MV-4-11 (cell line): ENCODE measurements at places on chromosomes 4 and X.
A peak's percentile ranks its signal among the peaks of the same experiment; 100 is the strongest.

GRCh38 chrX:24553011-24553410 lies 87.9 kb downstream of the PDK3 start:
- no peak for DNase-seq

GRCh38 chr4:19492606-19493005 lies 759.1 kb upstream of the SLIT2 start:
- no peak for DNase-seq

DNA sequence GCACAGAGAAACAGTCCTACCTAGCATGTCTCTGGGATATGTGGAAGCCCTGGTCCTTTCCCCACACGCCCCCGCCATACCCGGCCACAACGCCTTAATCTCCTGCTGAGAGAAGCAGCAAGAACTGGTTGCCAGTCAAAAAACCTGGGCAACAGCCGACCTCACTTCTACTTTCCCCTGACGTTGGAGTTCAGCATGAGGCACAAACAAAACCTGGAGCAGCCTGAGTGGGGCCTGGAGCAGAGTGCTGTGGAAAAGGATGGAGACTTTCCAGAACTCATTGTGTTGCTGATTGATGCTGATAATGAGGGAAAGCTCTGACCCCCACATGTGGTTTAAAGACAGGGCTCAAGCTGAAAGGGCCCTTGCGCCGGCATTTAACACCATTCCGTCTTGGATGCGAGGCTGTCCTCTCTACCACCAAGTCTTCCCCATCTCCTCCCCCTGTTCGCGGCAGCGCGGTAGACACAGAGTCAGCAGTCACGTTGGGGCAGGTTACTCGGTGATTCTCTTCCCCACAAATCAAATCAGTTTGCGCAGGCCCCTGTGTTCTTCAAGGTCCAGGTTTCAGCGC lies 666 bp downstream of the CCDC158 start:
- DNase-seq = no peak

- DNase-seq = no peak
Observed at GRCh38 chr4:683982-684622, 4.8 kb downstream of the SLC49A3 start.

GRCh38 chrX:102651242-102652011 lies at the start of gene GPRASP1:
TSS of gene GPRASP1 (plus strand) at chrX:102651483. CDS start at chrX:102653914, 2,431 bp downstream.
- DNase-seq = no peak

DNA sequence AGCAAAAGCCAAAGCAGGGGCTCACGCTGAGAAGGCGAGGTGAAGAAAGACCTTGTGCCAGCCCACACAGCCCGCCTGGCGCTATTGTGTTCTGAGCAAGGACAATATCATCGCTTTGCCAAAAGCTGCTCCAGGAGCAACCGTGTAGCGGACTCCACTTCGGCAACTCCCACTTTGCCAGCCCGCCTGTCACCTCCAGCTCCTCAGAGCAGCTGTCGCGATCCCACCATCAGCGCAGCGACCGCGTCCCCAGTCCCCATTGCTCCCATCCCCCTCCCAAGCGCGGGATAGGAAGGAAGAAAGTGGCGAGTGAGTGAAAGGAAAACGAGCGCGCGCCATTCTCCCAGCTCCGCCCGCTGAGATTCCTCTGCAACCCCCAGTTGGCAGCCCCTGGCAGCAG lies 759 bp downstream of the ZC4H2 start:
- no peak for DNase-seq

- no peak for DNase-seq
Observed at GRCh38 chr4:5036239-5036638, 15.0 kb upstream of the STK32B start.

DNA sequence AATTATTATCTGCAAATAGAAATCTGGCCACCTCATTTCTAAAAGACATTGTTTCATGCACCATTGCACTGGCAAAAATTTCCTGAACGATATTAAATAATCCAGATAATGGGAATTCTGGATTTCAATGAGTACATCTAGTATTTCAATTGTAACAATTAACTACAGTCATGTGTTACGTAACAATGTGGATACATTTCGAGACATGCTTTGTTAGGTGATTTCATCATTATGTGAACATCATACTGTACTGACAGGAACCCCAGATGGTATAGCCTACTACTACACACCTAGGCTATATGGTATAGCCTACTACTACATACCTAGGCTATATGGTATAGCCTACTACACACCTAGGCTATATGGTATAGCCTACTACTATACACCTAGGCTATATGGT lies 14.8 kb downstream of the LAMTOR3 start:
- no peak for DNase-seq

DNA sequence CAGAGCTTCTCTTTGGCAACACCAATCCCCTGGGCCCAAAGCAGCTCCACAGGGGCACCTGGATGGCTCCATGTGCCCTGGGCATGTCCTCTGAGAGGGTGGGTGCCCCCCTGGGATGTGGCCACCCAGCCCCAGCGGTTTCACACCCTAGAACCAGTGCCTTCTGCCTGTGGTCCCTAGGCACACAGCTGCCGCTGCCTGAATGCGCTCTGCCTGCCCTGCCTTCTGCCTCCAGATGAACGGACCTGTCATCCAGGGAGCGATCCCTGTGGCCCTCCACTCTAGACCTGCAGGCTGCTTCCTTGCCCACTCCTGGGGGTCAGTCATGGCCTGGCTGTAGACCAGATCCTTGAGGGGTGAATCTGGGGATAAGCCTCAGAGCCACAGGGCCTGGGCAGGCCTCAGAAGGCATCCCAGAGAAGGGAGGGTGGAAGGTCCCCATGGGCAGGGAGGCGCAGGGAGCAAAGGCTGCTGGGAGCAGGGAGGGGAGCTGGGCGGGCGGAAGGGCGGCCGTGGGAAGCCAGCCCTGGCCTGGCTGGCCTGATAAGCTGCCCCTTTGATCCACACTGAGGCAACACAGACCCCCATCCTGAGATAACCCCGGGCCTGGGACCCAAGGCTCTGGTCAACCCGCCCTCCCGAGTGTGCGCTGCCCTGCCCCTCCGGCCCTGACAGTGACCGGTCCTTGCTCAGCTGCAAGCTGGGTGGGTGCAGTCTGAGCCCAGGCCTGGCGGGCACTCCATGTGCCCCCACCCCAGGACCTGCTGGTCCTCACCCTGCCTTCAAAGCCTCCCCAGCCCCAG lies 8.1 kb upstream of the FGFR3 start:
- no peak for DNase-seq

GRCh38 chr4:133320576-133321170 lies 171.6 kb downstream of the PCDH10 start:
- peak; percentile 0 for DNase-seq

DNA sequence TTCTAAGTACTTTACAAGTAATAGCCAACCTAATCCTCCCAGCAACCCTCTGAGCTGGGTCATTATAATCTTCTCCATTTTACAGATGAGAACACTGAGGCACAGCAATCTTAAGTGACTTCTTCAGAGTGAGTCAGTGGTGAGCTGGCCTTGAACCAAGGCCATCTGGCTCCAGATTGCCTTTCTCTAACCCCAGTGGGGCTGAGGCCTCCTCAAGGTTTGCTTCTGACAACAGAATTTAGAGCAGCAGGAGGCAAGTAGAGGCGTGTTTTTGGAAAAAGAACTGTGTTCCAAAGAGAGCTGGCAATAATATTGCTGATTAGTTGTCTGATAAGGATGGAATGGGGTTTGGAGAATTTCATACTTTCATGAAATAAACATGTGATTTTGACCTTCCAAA lies 41.2 kb downstream of the PIR start:
- DNase-seq = no peak

DNA sequence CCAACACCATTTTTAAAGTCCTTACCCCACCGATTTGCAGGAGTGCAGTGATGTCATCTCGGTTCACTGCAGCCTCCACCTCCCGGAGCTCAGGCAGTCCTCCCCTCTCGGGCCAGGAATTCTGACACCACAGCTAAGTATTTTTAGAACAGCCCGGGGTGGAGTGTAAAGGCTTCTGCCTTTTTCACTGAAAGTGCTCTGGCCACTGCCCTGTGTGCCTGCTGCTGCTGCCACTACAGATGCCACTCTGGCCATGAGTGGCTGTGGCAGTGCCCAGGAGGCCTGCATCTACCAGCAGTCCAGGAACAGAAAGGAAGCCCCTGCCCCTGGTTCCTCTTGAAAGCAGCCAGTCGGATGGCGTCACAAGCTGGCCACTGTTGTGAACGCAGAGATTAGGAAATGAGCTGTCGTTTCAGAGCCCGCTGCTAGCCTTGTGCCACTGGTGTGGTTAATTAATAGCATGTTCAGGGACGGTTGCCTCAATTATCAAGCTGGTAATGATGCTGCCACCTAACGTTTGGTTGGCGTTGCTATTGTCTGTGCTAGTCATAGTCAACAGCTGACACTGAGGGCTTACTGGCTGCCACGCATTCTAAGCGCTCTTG lies 23.6 kb upstream of the TBC1D14 start:
- DNase-seq = peak; percentile 93

GRCh38 chrX:53319614-53320542 lies 38.5 kb upstream of the IQSEC2 start:
- no peak for DNase-seq

DNA sequence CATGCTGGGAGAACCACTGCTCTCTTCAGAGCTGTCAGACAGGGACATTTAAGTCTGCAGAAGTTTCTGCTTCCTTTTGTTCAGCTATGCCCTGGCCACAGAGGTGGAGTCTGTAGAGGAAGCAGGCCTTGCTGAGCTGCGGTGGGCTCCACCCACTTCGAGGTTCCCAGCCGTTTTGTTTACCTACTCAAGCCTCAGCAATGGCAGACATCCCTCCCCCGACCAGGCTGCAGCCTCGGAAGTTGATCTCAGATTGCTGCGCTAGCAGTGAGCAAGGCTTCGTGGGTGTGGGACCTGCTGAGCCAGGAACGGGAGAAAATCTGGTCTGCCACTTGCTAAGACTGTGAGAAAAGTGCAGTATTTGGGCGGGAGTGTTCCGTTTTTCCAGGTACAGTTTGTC lies 118.9 kb downstream of the SLC10A6 start:
- DNase-seq = no peak

GRCh38 chr4:156390599-156391324 lies 437.1 kb upstream of the CTSO start:
- DNase-seq = peak; percentile 38

DNA sequence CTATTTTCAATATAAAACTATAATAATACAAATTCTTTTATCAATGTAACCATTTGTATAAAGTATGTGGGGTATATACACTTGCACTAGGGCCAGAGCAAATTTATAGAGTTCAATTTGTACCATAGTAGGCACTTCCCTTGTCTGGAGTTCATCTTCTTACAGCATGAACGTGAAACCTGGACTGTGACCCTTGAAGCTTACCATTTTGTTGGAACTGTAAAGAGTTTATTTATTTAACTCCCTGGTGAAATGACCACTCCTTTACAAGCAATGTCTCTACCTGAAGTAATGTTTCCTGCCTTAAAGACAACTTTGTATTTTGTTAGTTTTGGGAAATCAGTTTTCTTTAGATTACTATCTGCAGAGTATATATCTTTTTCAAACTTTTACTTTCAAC lies 188.2 kb downstream of the ARAP2 start:
- DNase-seq = no peak

DNA sequence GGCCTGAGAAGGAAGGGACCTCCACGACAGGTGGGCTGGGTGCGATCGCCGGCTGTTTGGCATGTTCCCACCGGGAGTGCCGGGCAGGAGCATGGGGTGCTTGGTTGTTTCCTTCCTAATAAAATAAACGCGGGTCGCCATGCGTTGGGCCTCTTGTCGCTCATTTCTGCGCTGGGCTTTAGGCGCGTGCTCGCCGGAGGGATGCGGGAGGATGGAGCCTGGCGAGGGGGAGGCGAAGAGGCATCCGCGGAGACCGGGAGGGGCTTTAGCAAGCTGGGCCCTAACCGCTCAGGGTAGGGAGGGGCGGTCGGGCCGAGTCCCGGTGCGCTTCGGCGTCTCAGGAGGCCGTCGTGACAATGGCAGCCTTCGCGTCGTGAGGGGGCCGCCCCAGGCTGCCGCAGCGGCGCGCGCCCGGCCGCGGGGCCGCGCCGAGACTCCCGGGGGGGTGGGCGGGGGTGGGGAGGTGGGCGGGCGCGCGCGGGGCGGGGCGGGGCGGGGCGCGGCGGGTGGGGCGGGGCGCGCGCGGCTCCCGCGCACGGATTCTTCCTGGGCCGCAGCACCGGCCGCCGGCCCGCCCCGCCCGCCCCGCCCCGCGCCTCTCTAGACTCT lies 476 bp upstream of the GDI1 start:
- DNase-seq = no peak

GRCh38 chr4:6893449-6894085 lies 16.1 kb upstream of the TBC1D14 start:
- peak; percentile 80 for DNase-seq

DNA sequence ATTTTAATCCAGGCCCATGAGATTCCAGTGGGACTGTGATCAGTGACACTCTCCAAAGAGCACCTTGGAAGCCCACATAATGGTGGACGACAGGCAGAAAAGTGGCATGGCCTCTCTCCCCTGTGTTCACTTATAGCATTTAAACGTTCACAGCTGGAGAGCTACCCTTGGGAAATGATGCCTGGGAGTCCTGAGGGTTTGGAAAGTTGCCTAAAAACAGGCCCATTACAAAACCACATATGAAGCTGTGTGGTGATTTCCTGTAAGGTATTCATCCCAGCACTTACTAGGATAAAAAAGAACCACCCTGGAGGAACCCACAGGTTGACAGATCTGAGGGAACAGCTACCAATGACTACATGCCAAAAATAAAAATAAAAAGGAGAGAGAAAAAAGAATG lies 193.2 kb downstream of the RASL11B start:
- DNase-seq = no peak

DNA sequence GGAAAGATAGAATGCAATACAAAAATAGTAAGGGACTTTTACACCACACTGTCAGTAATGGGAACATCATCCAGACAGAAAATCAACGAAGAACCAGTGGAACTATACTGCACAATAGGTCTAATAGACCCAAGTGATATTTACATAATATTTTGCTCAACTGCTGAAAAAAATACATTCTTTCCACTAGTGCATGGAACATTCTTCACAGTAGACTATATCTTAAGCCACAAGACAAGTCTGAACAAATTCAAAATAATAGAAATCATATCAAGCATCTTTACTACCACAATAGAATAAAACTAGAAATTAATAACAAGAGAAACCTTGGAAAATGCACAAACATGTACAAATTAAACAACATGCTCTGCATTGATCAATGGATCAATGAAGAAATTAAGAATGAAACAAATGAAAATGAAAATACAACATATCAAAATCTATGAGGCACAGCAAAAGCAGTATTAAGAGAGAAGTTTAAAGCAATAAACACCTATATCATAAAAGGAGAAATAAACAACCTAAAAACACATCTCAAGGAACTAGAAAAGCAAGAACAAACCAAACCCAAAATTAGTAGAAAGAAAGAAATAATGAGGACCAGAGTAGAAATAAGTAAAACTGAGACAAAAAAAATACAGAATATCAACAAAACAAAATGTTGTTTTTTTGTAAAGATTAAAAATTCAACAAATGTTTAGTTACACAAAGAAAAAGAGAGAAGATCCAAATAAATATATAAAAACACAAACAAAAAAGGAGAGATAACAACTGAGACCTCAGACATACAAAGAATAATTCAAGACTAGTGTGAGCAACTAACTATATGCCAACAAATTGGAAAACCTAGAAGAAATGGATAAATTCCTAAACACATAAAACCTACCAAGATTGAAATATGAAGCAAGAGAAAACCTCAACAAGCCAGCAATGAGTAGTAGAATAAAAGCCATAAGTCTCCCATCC lies 51.5 kb upstream of the ANTXR2 start:
- no peak for DNase-seq
